ENCODE measurements at places on chromosomes 7 and 10. TPM values are rescaled to one million over a fixed set of nuclear protein-coding genes. Genes with fewer than 3 reads are reported as not detected.

DNA sequence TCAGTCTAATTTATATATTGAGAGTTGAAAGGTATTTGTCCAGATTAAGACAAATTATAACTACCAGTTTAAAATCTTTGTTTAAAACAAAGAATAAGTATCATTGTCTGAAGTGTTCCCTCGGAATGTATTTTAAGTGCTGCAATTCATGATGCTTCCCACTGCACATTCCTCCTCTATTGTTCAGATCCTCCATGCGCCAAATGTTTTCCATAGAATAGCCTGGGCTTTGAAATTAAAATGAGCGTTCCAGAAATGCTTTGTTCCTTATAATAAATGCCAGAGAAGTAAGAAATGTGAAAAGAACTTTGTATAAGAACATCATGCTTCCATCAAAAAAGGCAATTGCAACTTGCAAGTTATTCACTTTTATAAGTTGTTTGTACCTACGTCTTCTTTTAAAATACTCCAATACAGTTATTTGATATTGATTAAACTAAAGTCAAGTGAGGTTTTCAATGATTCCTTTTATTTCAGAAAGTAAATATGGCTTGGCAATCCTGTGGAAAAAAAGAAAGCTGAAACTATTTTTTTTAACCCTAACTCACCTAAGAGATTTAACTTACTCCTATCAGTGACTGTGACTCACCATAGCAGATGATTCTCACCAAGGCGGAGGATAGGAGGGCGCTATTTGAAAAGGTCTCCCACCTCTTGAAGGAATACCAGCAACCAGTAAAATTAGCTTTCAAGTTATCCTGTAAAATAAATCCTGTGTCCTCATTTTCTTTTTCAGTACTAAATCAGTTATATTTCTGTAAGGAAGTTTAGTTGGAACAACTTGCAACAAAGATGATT is 85.8 kb downstream of the CTNNA3 start:
- no peak overlapping the region for H3K4me3 ChIP-seq
- H3K4me1 ChIP-seq: no peaks in the 10 kb centered on the region
- DNase-seq: no peak
- no peak overlapping the region for H3K27ac ChIP-seq
- H3K36me3 ChIP-seq: no peaks in the 10 kb centered on the region
- H3K27me3 ChIP-seq: peaks cover under 1% of the 10 kb centered on the region

GRCh38 chr7:48299580-48300169 is 128.4 kb downstream of the ABCA13 start:
- no peak overlapping the region for H3K27ac ChIP-seq
- peaks cover 1% of the 10 kb centered on the region for H3K27me3 ChIP-seq
- no peaks in the 10 kb centered on the region for H3K4me1 ChIP-seq
- no peak for DNase-seq
- H3K4me3 ChIP-seq: no peak overlapping the region

- no peak overlapping the region for H3K4me3 ChIP-seq
- H3K36me3 ChIP-seq: no peaks in the 10 kb centered on the region
- no peaks in the 10 kb centered on the region for H3K4me1 ChIP-seq
- no peaks in the 10 kb centered on the region for H3K27me3 ChIP-seq
- DNase-seq: no peak
Measured at GRCh38 chr10:76150876-76151288, 719.5 kb downstream of the LRMDA start.

Gene STEAP1B
- total RNA-seq: 117 TPM

Gene UNC5B
- not detected for total RNA-seq
